ENCODE measurements at places on chromosomes 6 and 20.
A peak's percentile ranks its signal among the peaks of the same experiment; 100 is the strongest.

DNA sequence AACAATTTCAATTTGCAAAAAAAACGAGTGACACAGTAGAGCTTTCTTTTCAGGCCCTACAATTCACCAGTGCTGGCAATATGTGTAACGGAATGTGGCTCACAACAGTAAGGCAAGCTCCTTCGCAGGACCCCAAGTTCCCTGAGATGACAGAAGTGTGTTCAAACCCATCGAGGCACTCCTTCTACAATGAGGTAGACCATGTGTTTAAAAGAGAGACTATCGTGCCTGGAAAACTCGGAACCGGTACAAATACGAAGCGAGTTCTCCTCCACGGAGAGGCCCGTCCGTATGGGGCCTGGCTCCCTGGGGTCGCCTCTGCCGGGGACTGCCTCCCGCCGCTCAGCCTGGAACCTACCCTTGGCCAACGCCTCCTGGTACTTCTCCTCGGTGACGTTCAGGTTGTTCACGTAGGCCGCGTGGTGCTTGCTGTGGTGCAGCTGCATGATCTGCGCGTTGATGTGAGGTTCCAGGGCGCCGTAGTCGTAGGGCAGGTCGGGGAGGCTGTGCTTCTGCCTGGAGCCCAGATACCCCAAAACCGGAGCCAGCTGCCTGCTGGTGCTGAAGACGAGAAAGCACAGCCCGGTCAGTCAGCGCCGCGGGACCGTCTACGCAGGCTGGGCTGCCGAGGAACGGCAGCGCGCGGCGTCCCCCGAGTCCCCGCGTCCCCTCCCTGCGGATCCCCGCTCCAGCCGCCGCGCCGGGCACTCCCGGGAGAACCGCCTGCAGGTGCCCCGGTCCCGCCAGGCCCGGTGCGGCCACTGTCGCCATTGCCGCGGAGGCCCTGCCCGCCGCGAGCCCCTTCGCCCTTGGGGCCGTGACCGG is 526 bp downstream of the SOD2 start:
- peak; percentile 69 for DNase-seq

DNA sequence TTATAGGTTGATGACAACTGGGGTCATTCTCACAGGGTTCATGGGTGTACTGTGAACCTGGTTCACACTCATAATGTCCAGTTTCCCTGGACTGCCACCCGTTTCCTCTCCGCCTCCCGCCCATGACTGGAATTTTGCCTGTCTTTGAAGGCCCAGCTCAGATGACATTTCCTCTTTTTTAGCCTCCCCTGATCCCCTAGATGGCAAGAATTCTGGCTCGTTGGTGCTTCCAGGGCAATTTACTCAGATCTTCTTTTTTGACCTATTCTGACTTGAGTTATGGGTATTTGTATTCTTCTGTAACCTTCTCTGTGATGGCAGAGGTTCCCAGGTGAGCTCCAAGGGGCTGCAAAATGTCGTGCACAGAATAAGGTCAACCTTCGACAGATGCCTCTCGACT is 5.7 kb upstream of the CITED2 start:
- DNase-seq, result no peak

GRCh38 chr20:41205313-41205712 is 68.0 kb downstream of the PLCG1 start:
- DNase-seq, result no peak

GRCh38 chr6:149410557-149410956 is 10.5 kb downstream of the SUMO4 start:
- no peak for DNase-seq

GRCh38 chr6:30508890-30509736 is 19.8 kb downstream of the HLA-E start:
- DNase-seq, result no peak

DNA sequence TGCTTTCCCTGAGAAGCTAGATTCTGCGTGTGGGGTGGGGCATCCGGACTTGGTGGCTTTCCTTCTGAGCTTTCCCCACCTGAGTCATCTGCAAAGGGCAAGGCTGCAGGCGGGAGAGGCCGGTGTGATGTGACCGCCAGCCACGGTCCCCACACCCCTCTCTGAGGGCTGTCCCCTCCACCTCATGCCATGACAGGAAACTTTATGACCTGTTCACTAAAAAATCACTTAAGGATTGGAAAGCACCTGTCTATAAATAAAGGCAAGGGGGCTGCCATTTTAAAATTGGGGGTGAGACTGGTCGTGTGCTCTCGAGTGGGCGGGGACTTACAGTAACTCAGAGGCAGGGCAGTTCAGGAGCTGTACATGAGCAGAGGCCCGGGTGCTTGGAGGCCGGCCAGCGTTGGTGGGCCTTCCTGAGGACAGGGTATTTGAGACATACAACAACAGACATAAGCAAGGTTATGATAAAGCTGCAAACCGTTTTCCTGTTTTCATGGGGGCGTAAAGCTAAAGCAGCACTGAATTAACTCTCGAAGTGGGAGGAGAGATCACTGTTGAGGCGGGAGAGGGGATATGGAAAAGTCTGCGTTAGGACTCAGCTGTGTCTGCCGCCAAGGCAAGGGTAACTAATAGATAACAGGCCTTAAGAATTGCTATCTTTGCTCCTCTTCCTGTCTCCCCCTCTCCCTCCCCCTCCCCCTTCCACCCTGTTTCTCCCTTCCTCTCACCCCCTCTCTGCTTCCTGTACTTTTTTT is 16.1 kb upstream of the SERPINB1 start:
- peak; percentile 83 for DNase-seq
